Left cardiac atrium (tissue), 4 donors: ENCODE measurements at places on chromosomes 11 and 22. TPM values are rescaled to one million over a fixed set of nuclear protein-coding genes. Genes with fewer than 3 reads are reported as not detected.

DNA sequence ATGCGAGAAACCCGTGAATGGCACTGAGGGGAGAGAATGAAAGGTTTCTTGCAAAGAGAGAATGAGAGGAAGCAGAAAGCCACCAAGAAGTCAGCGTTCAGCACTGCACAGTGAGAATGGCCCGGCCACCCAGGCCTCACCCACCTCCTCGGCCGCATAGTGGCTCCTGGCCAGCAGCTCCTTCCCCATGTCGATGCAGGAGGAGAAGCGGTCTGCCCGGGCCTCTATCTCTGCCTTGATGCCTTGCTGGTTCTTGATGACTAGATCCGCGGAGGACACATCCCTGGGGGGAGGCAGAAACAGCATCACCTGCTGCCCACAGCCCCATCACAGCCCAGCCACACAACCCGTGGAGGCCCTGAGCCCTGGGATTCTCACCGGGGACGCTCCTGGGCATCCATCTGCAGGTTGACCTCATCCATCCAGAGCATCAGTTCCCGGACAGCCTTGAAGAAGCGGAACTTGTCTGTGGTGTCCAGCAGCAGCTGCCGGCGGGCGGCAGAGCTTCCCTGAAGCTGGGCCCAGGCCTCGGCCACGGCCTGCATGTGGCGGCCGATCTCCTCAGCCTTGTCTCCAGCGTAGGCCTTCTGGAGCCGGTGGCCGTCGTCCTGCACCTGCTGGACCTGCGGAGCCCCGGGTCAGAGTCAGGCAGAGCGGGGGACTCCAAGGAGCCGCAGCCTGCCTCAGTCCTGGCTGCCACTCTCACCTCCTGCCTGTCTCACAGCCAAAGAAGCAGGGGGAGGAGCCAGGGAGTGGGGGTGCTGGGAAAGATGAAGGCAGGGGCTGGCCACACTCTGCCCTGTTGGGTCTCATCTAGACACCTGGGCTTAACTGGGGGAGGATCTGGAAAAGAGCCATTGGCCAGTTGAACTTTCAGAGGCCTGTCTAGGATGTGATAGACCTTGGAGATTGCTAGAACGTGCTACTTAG lies 12.2 kb upstream of the RBM4B start:
- no peak for DNase-seq

DNA sequence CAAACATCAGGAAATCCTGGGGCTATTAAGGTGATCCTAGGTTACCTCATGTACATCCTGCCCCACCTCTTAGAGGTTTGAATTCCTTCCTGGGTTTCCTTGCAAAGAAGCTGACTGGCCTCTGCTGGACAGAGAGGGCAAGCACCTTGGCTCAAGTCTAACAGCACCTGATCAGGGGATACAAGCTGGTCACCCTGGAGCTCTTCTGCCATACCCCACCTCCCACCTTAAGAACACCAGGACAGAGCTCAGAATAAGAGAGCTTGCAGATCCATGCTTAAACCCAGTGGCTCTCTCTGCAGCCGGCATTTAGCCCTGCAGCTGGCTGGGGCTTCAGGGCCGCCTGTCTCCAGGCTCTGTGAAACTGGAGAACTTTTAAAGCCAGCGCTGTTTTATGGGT lies 386.6 kb upstream of the NARS2 start:
- DNase-seq = no peak

DNA sequence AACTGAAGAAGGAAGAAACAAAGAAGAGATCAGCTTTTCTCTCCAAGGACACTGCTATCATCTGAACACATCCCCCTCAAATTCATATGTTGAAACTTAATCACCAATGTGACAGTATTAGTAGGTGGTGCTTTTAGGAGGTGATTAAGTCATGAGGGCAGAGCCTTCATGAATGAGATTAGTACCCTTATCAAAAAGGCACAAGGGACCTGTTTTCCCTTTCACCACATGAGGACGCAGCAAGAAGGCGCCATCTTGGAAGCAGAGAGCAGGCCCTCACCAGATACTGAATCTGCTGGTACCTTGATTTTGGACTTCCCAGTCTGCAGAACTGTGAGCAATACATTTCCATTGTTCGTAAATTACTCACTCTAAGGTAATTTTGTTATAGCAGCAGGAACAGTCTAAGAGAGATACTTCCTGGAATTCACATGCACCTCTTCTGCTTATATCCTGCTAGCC lies 20.9 kb upstream of the CREB3L1 start:
- no peak for DNase-seq

DNA sequence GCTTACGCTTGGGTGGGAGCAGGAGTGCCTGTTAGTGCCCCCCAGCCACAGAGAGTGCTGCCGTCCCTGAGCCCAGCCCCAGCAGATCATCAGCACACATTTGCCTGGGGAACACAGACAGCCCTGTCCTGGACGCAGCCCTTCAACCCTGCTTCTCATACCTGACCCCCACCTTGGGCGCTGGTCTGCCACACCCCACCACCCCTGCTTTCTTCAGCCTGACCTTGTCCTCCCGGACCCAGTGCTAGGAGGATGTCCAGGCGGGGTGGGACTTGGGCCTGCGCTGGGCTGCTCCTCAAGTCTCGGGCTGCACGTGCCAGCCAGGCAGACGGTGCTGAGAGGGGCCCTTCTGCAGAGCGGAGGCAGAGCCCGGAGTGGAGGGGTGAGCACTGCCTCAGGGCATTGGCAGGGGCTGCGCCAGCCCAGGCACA lies 119.2 kb downstream of the KCNQ1OT1 start:
- peak; percentile 17 for DNase-seq

The OR10A2 gene
- total RNA-seq = not detected

The UBQLN3 gene
- total RNA-seq = 0.13 TPM

The TM7SF2 gene
- total RNA-seq = 53.2 TPM

The HOATZ gene
- not detected for total RNA-seq

The OR5AR1 gene
- total RNA-seq = not detected
